ENCODE measurements at places on chromosomes 6 and 20. TPM values are rescaled to one million over a fixed set of nuclear protein-coding genes. Genes with fewer than 3 reads are reported as not detected.

PROKR2 gene
- not detected for total RNA-seq

PGC gene
- not detected for total RNA-seq

TMEM151B gene
- total RNA-seq: 0.20 TPM

PCSK2 gene
- not detected for total RNA-seq

ENPP1 gene
- 0.91 TPM for total RNA-seq

- peak; percentile 51 for DNase-seq
Measured at GRCh38 chr20:10611357-10611756, 62.4 kb downstream of the JAG1 start.

DNA sequence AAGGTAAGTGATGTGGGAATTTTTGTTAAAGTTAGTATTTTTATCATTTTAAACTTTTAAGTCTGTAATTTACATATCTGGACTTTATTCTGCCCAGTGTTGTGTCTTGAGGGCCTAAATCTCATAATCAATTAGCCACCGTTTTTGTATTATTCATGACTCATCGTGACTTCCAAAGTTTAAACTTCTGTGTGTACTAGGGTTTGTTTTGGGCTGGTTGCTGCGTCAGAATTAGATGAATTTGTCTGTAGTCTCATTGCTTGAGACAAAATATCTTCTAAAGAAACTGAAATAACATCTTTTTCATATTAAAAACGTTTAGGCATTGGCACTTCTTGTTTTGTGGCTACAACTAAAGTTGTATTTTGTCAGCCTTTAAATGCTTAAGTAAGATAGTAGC, 41.3 kb downstream of the CDYL start:
- no peak for DNase-seq

GRCh38 chr6:127880429-127880828, 20.4 kb downstream of the THEMIS start:
- DNase-seq: no peak
